ENCODE measurements at places on chromosomes 4 and X. TPM values are rescaled to one million over a fixed set of nuclear protein-coding genes. Genes with fewer than 3 reads are reported as not detected.

The CTAG1A gene
- not detected for polyA plus RNA-seq

The AREG gene
- polyA plus RNA-seq = 58.1 TPM

- no peak for DNase-seq
Measured at GRCh38 chr4:86641516-86642090, 47.5 kb downstream of the PTPN13 start.

- DNase-seq = no peak
Measured at GRCh38 chr4:181168011-181168805, 1075.0 kb upstream of the TENM3 start.

- DNase-seq = no peak
Measured at GRCh38 chr4:80206521-80207171, 9.3 kb downstream of the PRDM8 start.

GRCh38 chr4:156101571-156101970 lies 147.9 kb upstream of the CTSO start:
- no peak for DNase-seq

GRCh38 chr4:189049682-189050081 lies 891.0 kb upstream of the FRG1 start:
- no peak for DNase-seq

Measured in naive B cell (primary cell).